CD4-positive, alpha-beta T cell (primary cell): ENCODE measurements at places on chromosomes 7 and 10. TPM values are rescaled to one million over a fixed set of nuclear protein-coding genes. Genes with fewer than 3 reads are reported as not detected.

The VTI1A gene
- total RNA-seq: 56.5 TPM

The C10orf95 gene
- 0.16 TPM for total RNA-seq

DNA sequence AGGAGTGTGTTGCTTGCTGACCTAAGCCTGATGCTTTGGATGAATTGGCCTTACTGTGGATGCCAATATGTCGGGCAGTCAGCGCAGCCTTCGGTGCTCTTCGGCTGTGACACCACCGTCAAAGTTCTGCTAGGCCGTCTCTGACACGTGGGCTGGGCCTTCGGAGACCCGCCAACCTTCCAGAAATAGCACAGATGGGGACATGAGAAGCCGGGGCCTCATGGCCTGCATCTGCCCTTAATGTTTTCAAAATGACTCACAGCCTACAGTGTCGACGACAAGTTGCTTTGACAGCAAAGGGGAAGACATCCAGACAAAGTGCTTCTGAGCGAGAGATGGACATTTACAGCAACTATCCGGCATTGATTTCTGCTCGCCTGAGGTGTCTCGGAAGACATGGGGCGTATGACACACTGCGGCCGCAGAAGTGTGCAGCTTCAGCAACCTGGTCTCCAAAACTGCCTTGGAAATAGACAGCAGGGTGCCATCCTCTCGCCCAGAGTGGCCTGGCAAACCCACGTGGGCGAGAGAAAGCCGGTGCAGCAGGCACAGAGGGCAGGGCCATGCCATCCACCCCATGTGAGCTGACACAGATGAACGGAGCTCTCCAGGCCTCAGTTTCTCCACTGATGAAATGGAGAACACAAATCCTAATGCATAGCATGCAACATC lies 94.0 kb upstream of the PPP2R2D start:
- no peaks in the 10 kb centered on the region for H3K36me3 ChIP-seq
- H3K4me3 ChIP-seq: no peak overlapping the region
- no peak for DNase-seq
- H3K27me3 ChIP-seq: peaks cover 5% of the 10 kb centered on the region

DNA sequence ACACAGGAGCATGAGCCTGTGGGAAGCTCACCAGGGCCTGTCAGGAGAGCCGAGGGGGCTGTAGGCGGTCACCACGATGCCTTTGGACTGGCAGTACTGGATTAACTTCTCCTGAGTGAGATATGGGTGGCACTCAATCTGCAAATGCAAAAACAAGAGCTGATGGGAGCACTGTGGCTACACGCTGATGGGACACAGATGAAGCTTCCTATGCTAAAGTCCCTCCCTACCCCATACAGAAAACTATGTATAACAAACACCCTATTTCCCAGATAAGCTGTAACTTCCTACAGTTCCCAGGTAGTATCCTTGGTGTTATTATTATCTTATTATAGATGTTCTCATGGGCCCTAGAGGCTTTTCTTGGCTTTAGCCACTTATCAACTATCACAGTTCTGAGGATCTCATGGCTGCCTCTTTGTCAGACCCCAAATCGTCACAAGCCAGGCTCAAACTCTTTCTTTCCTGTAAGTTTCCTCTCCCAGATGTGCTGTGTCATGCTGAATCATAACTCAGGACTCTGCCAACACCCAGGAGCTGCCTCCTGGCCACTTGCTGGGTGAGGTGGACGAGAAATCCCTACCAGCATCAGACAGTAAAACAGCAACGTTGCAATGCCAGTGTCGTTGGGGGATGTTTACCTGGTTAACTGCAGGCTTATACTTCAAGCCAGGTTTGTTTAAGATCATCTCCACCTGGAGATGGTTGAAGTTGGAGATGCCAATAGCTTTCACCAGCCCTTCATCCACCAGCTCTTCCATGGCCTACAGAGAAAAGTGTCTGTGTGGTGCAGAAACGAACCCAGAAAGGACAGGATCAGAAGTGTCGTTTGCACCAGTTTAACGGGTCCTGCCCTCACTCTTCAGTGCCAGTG lies 10.3 kb downstream of the AKR1B1 start:
- no peak overlapping the region for H3K4me3 ChIP-seq
- H3K36me3 ChIP-seq: peaks cover 75% of the 10 kb centered on the region

DNA sequence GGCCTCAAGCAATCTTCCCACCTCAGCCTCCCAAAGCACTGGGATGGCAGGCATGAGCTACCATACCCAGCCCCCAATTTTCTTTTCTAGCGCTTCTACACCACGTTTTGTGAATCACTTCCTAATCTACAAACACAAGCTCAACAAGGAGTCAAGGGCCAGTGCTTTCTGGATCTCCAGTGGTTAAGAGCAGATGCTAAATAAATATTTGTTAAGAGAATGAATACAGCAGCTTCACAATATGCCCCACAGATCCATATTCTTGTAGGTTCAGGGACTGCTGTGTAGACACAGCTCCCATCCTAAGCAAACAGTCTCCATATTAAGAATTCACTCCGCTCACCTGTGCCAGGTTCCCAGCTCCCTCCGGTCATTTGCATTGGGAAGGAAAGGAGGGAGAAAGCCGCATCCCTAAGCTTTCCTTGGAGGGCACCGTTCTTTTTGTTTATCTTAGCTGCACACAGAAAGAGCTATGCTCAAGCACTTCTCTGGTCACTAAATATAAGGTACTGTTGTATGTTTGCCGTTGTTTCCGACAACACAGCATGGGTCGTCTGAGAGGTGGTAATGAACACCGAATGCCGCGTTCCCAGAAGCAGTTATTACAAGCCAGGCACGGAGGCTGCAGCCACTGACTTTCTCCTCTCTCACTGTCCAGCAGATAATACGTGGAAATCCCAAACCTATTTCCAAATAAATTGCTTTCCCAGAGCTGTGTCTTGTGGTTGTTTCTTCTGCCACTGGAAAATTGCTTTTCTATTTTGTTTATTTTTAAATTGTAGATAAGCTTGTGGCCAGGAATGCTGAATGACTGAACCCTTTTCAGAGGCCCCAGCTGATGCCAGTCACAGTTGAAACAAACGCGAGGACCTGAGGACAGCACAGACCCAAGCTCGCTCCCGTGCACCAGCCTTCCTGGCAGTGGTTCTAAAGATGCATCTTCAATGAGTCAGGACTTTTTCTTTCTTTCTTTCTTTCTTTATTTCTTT lies 217.1 kb downstream of the PRPF18 start:
- H3K4me3 ChIP-seq: no peak overlapping the region
- no peak overlapping the region for H3K27ac ChIP-seq

DNA sequence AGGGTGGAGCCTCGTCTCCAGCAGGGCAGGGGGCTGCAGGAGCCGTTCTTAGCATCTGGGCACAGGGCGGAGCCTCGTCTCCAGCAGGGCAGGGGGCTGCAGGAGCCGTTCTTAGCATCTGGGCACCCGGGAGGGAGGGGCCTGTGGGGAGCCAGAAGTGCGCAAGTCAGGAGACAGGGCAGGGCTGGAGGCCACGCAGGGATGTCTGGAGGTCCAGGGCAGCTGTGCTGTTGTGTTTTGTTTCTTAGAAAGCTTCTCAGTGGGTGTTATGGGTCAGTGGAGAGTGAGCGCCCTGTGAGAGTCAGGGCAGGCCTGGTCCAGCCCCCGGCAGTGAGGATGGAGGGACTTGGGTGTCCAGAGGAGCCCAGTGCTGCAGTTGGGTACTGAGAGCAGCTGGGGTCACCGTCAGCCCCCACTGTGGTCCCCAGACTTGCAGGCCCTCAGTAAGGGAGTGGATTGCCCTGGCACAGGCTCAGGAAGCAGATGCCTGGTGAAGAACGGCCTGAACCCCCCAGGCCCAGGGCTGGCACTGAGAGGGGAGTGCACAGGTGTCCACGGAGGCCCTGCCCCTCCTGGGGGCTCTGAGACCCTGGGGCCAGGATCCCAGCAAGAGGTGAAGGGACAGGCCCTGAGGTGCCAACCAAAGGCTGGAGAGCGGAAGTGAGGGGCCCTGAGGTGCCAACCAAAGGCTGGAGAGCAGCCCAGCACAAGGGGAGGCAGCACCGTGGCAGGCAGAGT lies 29.8 kb downstream of the FAM20C start:
- H3K27me3 ChIP-seq: no peaks in the 10 kb centered on the region
- no peak overlapping the region for H3K27ac ChIP-seq
- DNase-seq: no peak
- H3K4me1 ChIP-seq: no peaks in the 10 kb centered on the region
- H3K36me3 ChIP-seq: no peaks in the 10 kb centered on the region
